Occipital lobe (tissue), 3 donors: ENCODE measurements at places on chromosomes 11 and 22.

GRCh38 chr11:64571410-64572091 is 19.5 kb upstream of the SLC22A12 start:
- DNase-seq = no peak

DNA sequence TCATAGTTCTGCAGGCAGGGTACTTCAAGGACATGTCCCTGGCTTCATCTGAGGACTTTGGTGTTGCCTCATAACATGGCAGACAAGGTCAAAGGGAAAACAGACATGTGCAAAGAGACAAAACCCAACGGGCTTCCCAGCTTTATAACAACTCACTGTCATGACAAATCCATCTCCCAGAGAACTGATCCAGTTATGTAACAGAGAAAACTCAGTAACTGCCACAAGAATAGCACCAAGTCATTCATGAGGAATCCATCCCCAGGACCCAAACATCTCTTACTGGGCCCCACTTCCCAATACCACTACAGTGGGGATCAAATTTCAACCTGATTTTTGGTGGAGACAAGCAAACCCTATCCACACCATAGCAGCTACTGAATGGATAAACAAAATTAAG is 13.0 kb downstream of the OR52N4 start:
- DNase-seq = no peak

DNA sequence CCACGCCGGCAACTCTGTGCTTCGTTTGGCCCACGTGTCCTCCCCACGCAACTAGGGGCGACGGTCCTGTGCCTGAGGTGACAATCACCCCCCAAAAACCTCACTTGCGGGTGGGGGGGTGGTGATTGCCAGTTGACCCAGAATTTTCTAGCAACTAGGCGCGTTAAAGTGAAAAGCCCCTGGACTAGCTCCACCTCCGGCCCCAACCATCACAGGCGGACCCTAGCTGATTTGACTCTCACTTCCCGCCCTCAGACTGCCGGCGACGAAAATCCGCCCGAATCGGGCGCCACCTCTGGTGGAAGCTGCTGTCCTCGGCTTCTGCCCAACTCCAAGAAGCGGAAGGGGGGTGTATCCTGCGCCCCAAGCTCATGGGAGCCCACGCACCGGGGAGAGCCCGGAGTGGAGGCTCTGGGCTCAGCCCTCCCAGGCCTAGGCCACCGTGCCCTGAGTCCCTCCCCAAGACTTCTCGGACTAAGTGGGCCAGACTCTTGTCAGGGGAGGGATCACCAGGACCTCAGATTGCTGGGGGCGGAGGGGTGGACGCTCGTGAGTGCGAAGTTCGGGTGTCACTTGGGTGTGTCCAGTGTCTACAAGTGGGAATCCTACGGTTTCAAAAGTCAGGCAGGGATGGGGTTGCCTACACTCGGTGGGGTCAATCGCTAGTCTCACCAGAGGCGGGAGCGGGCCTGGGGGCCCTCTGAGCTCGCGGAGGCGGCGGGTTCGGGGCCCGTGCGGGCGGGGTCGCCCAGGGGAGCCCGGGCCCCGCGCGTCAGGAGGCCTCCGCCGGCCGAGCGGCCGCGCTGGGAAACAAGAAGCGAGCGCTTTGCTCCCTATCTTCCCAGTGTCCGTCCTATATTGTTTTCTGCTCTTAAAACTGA is 12.3 kb downstream of the PAX6 start:
- no peak for DNase-seq

DNA sequence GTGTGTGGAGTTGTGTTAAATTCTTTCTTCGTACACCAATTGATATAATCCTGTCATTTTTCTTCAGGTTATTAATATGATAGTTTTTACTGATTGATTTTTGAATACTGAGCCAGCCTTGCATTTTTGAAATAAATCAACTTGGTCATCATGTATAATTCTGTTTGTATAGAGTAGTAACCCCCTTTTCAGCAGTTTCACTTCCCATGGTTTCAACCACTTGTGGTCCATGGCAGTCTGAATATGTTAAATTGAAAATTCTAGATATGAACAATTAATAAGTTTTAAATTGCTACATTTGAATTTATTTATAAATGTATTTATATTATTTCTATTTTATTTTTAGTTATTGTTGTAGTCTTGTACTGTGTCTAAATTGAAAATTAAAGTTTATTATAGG is 32.6 kb downstream of the MS4A6A start:
- DNase-seq = no peak
